Activated T-helper 1 cell treated with anti-CD3 and anti-CD28 coated beads, Interleukin-2, amount 50 U/mL, for 16 hours (primary cell): ENCODE measurements at places on chromosomes 16 and 17.

GRCh38 chr16:4689864-4690704 is 3.3 kb upstream of the NUDT16L1 start:
- no peak for DNase-seq

DNA sequence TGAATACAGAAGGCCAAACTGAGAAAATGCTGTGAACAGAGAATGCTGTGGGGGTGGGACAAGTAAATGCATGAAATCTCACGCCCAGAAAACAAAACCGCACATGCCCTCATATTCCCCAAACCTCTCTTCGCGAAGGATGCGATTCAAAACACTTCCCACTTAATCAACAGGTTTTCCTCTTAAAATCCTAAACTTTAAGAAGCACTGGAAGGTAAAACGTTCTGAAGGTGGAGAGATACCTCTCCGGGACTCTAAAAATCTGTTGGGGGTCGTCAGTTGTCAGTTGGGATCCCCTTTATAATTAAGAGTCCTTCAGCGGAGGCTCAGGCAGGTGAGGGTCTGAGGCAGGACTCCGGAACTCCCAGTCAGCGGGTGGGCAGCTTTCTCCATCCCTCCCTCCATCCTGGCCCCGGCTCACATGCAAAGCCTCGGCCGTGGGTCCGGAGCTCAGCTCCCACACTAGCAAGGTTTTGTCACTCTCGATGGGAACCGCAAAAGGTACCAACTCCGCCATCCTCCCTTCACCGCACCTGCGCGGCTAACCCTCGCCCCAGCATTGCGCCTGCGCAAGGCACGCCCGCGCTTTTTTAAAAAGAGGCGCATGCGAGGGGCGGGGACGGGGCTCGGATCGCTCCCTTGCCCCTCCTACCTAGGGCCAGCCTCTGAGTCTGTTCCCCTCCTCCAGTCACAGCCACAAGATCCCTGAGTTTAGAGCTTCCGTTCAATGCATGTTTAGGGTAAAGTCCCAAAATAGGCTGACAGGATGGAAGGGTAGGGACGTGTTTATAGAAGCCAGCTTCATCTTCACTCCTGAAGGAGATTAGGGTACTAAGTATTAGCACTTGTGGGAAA is at the start of gene RDM1:
TSS of gene RDM1 (minus strand) at position 563 of the 855 bp plus-strand sequence. CDS start at position 517, 46 bp downstream.
- DNase-seq: peak; percentile 57

DNA sequence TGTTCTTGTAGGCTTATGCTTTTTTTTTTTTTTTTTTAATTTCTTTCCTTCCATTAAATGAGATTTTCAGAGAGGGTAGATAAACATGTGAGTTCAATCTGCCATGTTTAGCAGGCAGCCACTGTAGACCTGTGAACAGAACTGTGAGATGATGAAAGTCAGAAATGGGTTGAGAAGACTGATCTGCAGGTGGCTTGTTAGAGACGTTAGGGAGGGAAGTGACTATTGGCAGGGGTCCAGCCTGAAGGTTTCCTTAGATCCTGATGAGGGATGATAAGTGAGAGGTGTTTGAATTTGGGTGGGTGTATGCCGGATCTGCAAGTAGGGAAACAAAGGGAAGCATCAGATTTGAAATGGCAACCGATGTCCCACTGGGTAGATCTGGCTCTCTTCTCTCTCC is 157.8 kb downstream of the HS3ST3B1 start:
- DNase-seq: no peak

DNA sequence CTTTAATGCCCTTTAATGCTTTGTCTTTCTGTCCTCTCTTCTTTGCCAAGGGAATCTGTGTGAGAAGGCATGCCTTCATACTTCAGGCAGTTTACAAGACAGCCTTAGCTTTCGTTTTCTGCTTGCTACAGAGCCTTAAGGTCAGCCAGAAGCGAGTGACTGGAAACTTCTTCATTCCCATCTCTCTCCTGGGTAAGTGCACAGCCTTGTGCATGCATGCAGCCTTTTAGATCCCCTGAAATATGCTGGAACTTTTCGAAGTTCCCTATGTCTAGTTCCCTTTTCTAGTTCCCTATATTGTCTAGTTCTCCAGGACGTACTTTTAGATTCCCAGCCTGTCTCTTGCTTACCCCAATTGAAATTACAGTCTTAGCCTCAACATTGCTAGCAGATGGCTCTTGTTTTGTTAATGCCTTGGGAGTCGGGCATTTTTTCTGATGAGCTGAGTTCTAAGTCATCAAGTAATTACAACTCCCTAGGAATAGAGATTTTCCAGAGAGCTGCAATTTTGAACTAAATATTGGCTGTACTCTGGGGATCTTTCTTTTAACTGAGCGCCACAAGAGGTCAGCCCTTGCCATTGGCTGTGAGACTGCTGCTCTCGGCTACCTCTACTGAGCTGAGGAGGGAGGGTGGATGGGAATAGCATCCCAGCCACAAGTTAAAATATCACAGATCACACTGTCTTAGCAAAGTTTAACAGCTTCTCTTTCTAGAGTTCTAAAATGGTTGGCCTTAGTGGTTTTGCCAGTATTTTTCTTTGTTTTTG is 22.7 kb upstream of the PPM1D start:
- DNase-seq: no peak

GRCh38 chr17:28612936-28613872 is 781 bp downstream of the RSKR start:
- DNase-seq: no peak

DNA sequence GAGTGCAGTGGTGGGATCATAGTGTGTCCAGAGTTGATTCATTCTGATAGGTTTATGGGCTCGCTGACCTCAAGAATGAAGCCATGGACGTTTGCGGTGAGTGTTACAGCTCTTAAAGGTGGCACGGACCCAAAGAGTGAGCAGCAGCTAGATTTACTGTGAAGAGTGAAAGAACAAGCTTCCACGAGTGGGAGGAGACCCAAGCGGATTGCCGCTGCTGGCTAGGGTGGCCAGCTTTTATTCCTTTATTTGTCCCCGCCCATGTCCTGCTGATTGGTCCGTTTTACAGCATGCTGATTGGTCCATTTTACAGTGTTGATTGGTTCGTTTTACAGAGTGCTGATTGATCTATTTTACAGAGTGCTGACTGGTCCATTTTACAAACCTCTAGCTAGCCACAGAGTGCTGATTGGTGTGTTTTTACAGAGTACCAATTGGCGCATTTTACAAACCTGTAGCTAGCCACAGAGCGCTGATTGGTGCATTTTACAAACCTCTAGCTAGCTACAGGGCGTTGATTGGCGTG is 17.5 kb downstream of the CACNG4 start:
- no peak for DNase-seq

- DNase-seq: no peak
These were observed 17.1 kb downstream of the HIGD1B start for GRCh38 chr17:44864831-44865230.

- DNase-seq: no peak
These were observed 299.8 kb downstream of the SEC14L1 start for GRCh38 chr17:77440560-77440981.

DNA sequence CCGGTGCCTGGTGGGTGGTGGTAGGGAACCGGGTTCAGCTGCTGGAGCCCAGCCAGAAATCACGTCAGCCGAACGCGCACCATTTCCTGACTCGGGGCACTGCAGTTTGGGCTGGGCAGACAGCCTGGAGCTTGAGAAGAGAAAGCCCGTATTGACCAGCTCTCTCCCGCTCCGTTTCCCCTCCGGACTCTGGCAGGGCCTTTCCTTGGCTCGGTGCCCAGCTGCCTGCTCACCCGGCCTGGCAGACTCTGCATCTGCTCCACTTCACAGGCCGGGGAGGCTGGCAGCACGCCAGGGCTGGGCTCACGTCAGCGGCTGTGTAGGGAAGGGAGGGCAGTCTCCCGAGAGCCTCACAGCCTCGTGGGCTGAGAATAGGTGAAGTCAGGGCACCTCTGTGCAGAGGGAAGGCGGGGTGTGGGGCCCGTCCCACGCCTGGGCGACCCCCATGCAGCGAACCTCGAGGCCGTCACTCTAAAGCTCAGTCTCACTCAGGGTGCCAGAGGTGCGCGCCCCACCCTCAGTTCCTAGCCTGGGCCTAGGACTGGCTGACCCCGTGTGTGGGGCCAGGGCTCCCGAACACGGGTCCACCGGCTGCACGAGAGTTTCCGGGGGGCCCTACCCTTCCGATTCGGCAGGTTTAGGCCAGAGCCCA is 59.1 kb downstream of the OR1D5 start:
- DNase-seq: peak; percentile 20

DNA sequence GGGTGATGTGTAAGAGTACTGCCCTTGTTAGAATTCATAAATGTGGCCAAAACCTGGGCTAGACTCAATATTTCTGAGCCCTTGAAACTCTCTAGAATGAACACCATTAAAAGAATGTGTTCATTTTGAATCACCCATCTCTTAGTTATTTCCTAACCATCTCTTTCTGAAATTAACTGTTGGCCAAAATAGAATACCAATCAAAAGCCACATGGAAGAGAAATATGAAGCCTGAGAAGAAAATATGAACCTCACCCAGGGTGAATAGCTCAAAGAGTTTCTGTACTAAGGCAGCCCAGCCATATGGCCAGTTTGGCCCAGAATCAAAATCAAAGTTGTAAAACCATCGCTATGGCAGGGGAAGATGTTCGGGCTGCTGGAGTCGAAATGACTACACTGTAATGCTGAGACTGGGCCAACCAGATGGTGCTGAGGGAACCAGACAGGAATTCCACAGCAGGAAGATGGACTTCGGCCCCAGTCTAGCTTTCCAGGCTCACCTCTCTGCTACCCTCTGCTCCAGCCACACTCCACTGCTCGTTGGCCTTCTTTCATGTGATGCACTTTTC is 154.3 kb upstream of the ZFHX3 start:
- DNase-seq: no peak

DNA sequence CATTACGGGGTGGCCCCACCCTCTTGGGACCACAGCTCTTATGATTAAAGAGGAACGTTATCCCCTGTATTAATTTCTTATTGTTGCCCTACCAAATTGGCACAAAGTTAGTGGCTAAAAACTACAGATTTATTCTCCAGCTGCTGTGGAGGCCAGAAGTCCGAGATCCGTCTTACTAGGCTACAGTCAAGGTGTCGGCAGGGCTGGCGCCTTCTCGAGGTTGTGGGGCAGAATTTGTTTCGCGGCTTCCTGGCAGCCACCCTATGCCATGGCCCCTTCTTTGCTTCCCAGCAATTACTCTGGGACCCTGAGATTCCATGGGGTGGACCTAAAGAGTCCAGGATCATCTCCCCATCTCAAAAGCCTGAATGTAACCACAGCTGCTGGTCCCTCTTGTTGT is 263.4 kb downstream of the CPPED1 start:
- no peak for DNase-seq

GRCh38 chr16:58500430-58501241 is 693 bp downstream of the NDRG4 start:
- no peak for DNase-seq

GRCh38 chr17:7220593-7221277 is 997 bp downstream of the ACADVL start:
- peak; percentile 32 for DNase-seq

GRCh38 chr17:39753514-39754160 is 15.9 kb downstream of the GRB7 start:
- peak; percentile 36 for DNase-seq
